Subcutaneous adipose tissue (tissue), 4 donors: ENCODE measurements at places on chromosomes 2 and 18. TPM values are rescaled to one million over a fixed set of nuclear protein-coding genes. Genes with fewer than 3 reads are reported as not detected.

LDLRAD4 gene
- total RNA-seq, result 16.4 TPM

HOXD8 gene
- total RNA-seq, result 24.5 TPM

HADHB gene
- total RNA-seq, result 125 TPM

SLC9A2 gene
- total RNA-seq, result under 0.01 TPM

LHCGR gene
- total RNA-seq, result 1.1 TPM

GPR39 gene
- 1.5 TPM for total RNA-seq

KLF7 gene
- 27.7 TPM for total RNA-seq

LRRC30 gene
- total RNA-seq, result not detected

CPO gene
- not detected for total RNA-seq
